ENCODE measurements at places on chromosomes 7 and 10. TPM values are rescaled to one million over a fixed set of nuclear protein-coding genes. Genes with fewer than 3 reads are reported as not detected.

Gene SH2D4B
- total RNA-seq: 0.16 TPM

Gene VAX1
- not detected for total RNA-seq

Gene ETV1
- total RNA-seq: 10.1 TPM

Gene CASP7
- total RNA-seq: 19.0 TPM

Gene TRIM73
- total RNA-seq: 4.8 TPM

Gene UPK3B
- total RNA-seq: 77.9 TPM

Gene ZFYVE27
- 37.6 TPM for total RNA-seq

Gene NUDT13
- 4.2 TPM for total RNA-seq

Gene FASTK
- 63.5 TPM for total RNA-seq

DNA sequence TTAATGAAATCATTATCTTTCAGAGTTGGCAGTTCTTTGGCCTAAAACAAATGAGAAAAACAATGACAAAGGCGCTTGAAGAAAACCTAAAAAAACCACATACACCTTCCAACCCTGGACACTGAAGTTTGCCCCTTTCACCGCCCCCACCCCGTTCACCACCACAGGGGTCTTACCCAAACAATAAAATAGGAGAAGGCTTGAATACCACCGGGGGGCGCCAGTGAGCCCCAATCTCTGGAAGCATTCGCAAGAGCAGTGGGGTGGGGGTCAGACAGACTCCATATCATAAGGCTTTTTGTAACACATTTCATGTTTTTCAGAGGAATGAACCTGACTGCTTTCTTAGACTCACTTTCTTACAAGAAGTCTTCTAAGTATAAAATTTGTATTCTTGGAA is 163.6 kb downstream of the PIP4K2A start:
- no peaks in the 10 kb centered on the region for H3K4me1 ChIP-seq
- no peak overlapping the region for H3K27ac ChIP-seq
- no peak overlapping the region for H3K4me3 ChIP-seq
- DNase-seq: no peak
- no peaks in the 10 kb centered on the region for H3K27me3 ChIP-seq
- no peaks in the 10 kb centered on the region for H3K36me3 ChIP-seq

GRCh38 chr10:117204316-117204715 is 7.0 kb downstream of the KCNK18 start:
- no peaks in the 10 kb centered on the region for H3K36me3 ChIP-seq
- H3K27ac ChIP-seq: no peak overlapping the region
- no peaks in the 10 kb centered on the region for H3K27me3 ChIP-seq
- H3K4me1 ChIP-seq: no peaks in the 10 kb centered on the region
- no peak overlapping the region for H3K4me3 ChIP-seq
- no peak for DNase-seq

DNA sequence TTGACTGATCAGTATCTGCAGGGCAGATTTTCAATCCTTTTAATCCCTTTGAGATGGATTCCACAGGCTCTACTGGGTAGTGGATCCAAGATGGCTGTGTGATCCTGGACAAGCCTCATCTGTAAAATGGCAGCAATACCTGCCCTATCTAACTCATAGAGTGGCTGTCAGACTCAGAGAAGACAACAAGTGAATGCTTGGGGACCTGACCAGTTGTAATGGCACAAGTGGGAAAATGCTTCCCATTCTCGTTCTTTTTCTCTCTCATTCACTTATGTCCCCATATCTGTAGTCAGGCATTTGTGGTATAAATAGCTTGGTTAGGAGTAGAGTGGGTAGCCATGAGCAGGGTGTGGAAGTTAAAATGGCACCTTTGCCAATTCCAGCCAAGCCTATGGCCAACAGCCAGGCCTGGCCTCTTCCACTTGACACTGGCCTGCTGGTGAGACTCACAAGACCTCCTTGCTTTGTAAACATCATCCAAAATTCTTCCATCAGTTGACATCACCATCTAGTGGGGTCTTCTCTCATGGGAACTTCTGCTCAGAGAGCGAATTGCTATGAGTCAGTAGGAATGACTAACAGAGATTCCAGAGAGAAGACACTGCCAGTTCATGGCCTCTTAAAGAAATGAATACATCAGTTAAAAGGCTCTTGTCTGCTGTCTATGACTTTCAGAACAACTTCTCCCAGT is 150.1 kb downstream of the PLPP4 start:
- no peak for DNase-seq
- H3K4me1 ChIP-seq: no peaks in the 10 kb centered on the region
- H3K27ac ChIP-seq: no peak overlapping the region
- no peaks in the 10 kb centered on the region for H3K27me3 ChIP-seq

DNA sequence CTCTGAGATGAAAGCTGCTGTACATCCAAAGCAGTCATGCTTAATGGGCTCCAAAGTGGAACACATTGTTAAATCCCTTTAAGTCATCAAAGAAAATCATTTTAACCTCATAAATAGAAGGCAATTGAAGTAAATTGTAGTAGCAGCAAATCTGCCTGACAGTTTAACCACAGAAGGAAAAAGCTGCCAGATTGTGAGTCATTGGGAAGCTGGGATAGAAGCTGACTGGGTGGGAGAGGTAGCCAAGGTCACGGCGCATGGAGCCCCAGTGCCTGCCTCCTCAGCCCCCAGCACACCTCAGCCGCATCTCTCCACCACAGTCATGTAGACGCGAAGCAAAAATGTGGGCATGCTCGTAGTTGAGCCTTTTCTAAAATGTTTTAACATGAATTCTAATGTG is 44.0 kb downstream of the TARP start:
- no peaks in the 10 kb centered on the region for H3K27me3 ChIP-seq
- no peak overlapping the region for H3K27ac ChIP-seq

DNA sequence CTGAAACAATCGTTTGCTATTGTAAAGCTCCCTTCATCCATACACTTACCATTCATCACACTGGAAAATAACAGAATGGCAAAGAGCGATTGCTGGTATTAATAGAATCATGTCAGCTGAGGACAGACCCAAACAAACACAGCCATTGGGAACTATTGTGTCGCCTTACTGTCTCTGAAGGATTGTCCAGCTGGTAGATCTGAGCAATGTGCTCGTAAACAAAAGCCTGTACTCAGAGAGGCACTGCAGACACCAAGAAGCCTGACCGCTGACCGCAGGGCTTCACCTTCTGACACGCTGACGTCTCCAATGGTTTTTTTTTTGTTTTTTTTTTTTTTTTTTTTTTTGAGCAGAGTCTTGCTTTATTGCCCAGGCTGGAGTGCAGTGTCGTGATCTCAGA is 151.0 kb upstream of the FRMD4A start:
- H3K36me3 ChIP-seq: no peaks in the 10 kb centered on the region
- no peaks in the 10 kb centered on the region for H3K4me1 ChIP-seq
- no peaks in the 10 kb centered on the region for H3K27me3 ChIP-seq
- no peak overlapping the region for H3K4me3 ChIP-seq
- DNase-seq: no peak
- H3K27ac ChIP-seq: no peak overlapping the region

- H3K4me3 ChIP-seq: peak overlapping the region; percentile 46
- peaks cover 3% of the 10 kb centered on the region for H3K4me1 ChIP-seq
- no peak for DNase-seq
- peak overlapping the region; percentile 94 for H3K27ac ChIP-seq
Observed at GRCh38 chr7:15685358-15686294, 857 bp downstream of the MEOX2 start.

- H3K36me3 ChIP-seq: no peaks in the 10 kb centered on the region
- no peak overlapping the region for H3K27ac ChIP-seq
- H3K4me1 ChIP-seq: no peaks in the 10 kb centered on the region
- no peak overlapping the region for H3K4me3 ChIP-seq
- no peaks in the 10 kb centered on the region for H3K27me3 ChIP-seq
Observed at GRCh38 chr7:50835156-50835555, 52.5 kb upstream of the GRB10 start.

DNA sequence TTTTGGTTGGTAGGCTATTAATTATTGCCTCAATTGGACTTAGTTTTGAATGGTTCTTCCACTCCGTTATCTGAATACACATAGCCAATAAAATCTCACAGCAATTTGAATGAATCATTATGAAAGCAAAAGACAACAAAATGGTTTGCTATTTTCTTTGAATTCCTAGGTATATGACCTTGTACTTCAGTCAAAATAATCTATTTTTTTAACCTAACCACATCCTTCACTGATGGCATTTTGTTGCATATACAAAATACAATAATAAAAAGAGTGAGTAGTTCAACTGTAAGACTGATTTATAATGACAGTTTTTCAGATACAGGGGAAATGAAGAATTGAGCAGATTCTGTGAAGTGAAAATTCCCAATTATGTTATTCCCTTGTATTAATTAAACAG is 433.1 kb downstream of the HTR7 start:
- H3K4me3 ChIP-seq: no peak overlapping the region
- H3K27me3 ChIP-seq: no peaks in the 10 kb centered on the region
- H3K4me1 ChIP-seq: no peaks in the 10 kb centered on the region
- H3K27ac ChIP-seq: no peak overlapping the region

GRCh38 chr7:98212532-98213041 is 1.3 kb downstream of the BHLHA15 start:
- no peaks in the 10 kb centered on the region for H3K27me3 ChIP-seq
- H3K4me1 ChIP-seq: no peaks in the 10 kb centered on the region

GRCh38 chr10:34985823-34986222 is 104.3 kb downstream of the CUL2 start:
- H3K4me3 ChIP-seq: no peak overlapping the region
- no peak for DNase-seq
- H3K36me3 ChIP-seq: no peaks in the 10 kb centered on the region
- H3K27me3 ChIP-seq: no peaks in the 10 kb centered on the region
- H3K4me1 ChIP-seq: no peaks in the 10 kb centered on the region

GRCh38 chr10:122204691-122205489 is 66.2 kb upstream of the BTBD16 start:
- DNase-seq: no peak
- no peaks in the 10 kb centered on the region for H3K36me3 ChIP-seq
- no peaks in the 10 kb centered on the region for H3K27me3 ChIP-seq
- no peaks in the 10 kb centered on the region for H3K4me1 ChIP-seq
- H3K27ac ChIP-seq: no peak overlapping the region
- no peak overlapping the region for H3K4me3 ChIP-seq

DNA sequence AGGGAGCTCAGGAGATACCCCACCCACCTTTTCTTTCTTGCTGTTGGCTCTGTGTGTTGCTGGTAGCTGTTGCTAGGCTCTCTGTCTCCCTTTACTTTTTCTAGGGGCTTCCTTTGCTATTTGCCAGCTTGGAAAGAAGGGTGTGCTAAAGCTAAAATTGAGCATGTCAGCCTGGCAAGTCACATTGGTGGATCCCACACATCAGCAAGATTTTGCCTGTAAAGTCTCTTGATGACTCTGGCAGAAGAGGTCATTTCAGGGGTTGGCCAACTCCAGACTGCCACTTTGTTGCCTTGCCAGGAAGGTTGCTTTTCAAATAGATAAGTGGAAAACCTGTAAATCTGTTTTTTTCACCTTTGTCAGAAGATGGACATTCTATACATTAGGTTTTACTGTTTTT is 9.9 kb downstream of the CCNY start:
- no peaks in the 10 kb centered on the region for H3K27me3 ChIP-seq
- no peaks in the 10 kb centered on the region for H3K4me1 ChIP-seq
- H3K27ac ChIP-seq: no peak overlapping the region
- H3K4me3 ChIP-seq: no peak overlapping the region
- H3K36me3 ChIP-seq: no peaks in the 10 kb centered on the region
- DNase-seq: no peak

- no peak overlapping the region for H3K27ac ChIP-seq
- H3K4me1 ChIP-seq: no peaks in the 10 kb centered on the region
- H3K27me3 ChIP-seq: no peaks in the 10 kb centered on the region
Observed at GRCh38 chr10:28137907-28138880, 139.3 kb upstream of the ODAD2 start.

- no peak for DNase-seq
- H3K27ac ChIP-seq: no peak overlapping the region
- H3K4me1 ChIP-seq: no peaks in the 10 kb centered on the region
- H3K36me3 ChIP-seq: no peaks in the 10 kb centered on the region
- no peaks in the 10 kb centered on the region for H3K27me3 ChIP-seq
- H3K4me3 ChIP-seq: no peak overlapping the region
Observed at GRCh38 chr7:110685899-110686298, 405.0 kb upstream of the LRRN3 start.

GRCh38 chr10:125769175-125769574 is 6.4 kb downstream of the MMP21 start:
- H3K4me3 ChIP-seq: no peak overlapping the region
- no peaks in the 10 kb centered on the region for H3K27me3 ChIP-seq
- no peak overlapping the region for H3K27ac ChIP-seq
- no peak for DNase-seq
- no peaks in the 10 kb centered on the region for H3K4me1 ChIP-seq

- DNase-seq: no peak
- no peak overlapping the region for H3K4me3 ChIP-seq
- no peaks in the 10 kb centered on the region for H3K4me1 ChIP-seq
- H3K36me3 ChIP-seq: no peaks in the 10 kb centered on the region
- no peak overlapping the region for H3K27ac ChIP-seq
- no peaks in the 10 kb centered on the region for H3K27me3 ChIP-seq
Observed at GRCh38 chr7:118186501-118186900, 2.5 kb downstream of the LSM8 start.

GRCh38 chr7:112012242-112012641 is 194.0 kb downstream of the DOCK4 start:
- no peaks in the 10 kb centered on the region for H3K4me1 ChIP-seq
- no peak overlapping the region for H3K27ac ChIP-seq
- no peaks in the 10 kb centered on the region for H3K36me3 ChIP-seq
- DNase-seq: no peak
- H3K27me3 ChIP-seq: no peaks in the 10 kb centered on the region
- H3K4me3 ChIP-seq: no peak overlapping the region

DNA sequence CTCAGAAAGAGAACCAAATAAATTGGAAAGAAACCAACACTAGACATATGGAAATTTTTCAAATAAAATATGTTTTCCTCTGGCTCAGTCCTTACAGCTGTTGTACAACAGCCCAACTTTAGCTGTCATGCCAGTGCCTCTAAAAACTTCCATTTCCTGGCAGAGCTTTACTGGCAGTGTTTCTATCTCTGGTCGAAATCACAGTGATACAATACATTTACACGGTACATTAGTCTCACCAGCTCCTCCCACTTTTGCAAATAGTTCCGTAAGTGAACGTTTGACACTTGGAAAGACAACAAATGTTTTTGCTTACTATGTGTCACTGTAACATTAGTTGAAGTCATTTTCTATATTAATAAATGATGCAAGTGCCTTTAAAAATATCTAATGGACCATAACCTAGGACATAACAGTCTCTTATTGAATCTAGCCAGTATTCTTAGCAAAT is 29.8 kb downstream of the BCAP29 start:
- no peak overlapping the region for H3K27ac ChIP-seq
- H3K27me3 ChIP-seq: no peaks in the 10 kb centered on the region
- no peaks in the 10 kb centered on the region for H3K36me3 ChIP-seq
- H3K4me3 ChIP-seq: no peak overlapping the region

GRCh38 chr10:129329385-129330055 is 137.5 kb upstream of the MGMT start:
- no peaks in the 10 kb centered on the region for H3K27me3 ChIP-seq
- no peak overlapping the region for H3K4me3 ChIP-seq
- H3K27ac ChIP-seq: no peak overlapping the region
- no peaks in the 10 kb centered on the region for H3K4me1 ChIP-seq

Measured in breast epithelium (tissue), 4 donors.